ENCODE measurements at places on chromosomes 5 and 9.
A peak's percentile ranks its signal among the peaks of the same experiment; 100 is the strongest.

GRCh38 chr5:153658149-153658548 lies 167.7 kb downstream of the GRIA1 start:
- no peak for DNase-seq

GRCh38 chr5:75042522-75042921 lies 9.8 kb downstream of the GCNT4 start:
- no peak for DNase-seq

DNA sequence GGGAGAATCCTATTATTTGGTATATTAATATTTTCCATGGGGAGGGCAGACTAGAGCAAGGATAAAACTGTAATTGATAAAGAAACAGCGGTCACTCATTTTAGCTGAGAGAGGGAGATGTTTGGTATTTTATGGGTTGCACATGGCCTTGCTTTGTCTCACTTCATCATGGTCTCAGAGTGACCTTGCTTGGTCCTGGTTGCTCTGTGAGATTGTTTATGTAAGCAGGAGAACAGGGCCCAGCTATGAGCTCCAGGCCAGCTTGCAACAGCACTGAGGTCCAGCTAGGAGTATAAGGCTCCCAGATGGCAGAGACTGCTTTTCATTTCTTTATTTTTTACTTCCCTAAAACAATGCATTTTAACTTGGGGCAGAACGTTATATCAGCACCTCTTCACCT lies 50.7 kb downstream of the ZNF622 start:
- no peak for DNase-seq

- DNase-seq = no peak
Measured at GRCh38 chr5:32029261-32029660, 144.9 kb downstream of the GOLPH3 start.

DNA sequence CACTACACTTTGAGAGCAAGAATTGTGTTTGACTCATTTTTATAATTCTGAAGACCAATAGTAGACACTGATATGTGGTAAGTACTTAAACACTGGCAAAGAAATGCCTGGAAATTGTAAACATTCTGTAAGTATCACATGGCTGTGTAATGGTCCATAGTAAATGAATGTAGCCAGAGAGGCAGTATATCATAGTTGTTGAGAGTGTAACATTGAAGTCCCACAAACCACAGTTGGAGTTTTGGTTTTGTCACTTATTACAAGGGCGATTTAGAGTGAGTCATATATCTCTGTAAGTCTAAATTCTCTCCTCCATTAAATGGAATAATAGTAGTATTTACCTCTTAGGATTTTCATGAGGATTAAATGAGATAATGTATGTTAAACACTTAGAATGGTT lies 181.1 kb upstream of the MEF2C start:
- no peak for DNase-seq

DNA sequence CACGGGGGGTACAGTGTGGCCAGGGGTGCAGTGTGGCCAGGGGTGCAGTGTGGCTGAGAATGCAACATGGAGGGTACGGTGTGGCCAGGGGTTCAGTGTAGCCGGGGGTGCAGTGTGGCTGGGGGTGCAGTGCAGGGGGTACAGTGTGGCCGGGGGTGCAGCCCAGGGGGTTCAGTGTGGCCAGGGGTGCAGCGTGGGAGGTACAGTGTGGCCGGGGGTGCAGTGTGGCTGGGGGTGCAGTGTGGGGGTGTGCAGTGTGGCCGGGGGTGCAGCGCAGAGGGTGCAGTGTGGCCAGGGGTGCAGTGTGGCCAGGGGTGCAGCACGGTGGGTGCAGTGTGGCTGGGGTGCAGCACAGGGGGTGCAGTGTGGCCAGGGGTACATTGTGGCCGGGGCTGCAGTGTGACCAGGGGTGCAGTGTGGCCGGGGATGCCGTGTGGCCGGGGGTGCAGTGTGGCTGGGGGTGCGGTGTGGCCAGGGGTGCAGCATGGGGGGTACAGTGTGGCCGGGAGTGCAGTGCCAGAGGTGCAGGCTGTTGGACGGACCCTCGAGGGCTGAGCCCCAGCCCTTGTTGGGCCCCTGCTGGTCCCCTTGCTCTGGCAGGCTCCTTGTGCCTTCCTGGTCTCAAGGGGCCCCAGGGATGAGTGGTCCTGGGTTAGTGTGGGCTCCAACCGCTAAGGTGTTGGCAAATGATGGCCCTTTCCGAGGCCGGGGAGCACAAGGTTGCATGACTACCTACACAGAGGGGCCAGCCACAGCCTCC lies 17.9 kb downstream of the TPPP start:
- no peak for DNase-seq

DNA sequence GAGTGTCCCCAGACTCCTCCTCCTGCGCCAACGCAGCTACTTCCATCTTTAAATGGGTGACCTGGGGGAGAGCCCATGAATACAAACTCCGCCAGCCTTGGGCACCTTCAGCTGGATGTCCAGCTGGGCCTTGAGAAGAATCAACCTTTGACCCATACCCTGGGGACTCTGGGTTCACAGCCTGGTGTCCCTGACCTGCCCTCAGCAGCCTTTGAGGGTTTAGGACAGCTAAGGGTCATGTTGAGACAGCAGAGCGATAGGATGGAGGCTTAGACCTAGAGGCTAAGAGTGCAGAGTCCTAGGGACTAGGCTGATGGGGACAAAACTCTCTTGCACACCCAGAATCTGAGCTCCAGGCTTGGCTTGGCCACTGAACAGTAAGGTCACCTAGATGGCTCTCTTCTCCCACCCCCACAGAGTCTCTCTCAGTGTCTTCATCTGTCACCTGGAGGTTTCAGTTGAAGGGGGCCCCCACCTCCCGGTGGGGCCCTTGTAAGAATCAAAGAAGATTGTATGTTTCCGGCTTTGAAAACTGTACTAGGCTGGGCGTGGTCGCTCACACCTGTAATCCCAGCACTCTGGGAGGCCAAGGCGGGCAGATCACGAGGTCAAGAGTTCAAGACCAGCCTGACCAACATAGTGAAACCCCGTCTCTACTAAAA lies 6.7 kb upstream of the AQP3 start:
- no peak for DNase-seq

GRCh38 chr9:116943970-116944369 lies 256.9 kb downstream of the TRIM32 start:
- DNase-seq = no peak

- DNase-seq = no peak
Measured at GRCh38 chr5:93850311-93850710, 108.9 kb upstream of the POU5F2 start.

DNA sequence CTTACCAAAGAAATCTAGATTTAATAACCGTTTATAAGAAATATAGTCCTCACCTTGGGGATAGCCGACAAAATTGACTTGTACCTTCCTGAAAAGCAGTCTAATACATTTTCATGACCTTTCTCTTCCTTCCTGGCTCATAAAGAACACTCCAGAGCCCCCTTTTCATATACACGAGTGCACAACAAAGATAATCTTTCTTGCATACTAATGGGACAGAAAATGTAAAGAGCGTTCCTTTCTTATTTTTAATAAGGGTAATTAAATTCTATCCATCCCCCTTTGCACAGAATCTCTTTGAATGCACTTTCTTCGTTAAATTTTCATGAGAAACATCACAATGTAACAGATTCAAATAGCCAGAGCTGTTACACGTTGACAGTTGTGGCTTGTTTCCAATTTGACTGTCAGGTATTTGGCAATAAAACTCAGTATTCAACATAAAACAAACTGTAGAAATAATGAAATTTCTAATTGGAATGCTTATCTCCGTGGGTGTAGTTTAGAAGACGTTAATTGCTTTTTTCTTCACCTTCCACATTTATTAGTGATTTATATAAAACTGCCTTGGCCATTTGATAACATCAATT lies 732.3 kb upstream of the DMAC1 start:
- DNase-seq = no peak

DNA sequence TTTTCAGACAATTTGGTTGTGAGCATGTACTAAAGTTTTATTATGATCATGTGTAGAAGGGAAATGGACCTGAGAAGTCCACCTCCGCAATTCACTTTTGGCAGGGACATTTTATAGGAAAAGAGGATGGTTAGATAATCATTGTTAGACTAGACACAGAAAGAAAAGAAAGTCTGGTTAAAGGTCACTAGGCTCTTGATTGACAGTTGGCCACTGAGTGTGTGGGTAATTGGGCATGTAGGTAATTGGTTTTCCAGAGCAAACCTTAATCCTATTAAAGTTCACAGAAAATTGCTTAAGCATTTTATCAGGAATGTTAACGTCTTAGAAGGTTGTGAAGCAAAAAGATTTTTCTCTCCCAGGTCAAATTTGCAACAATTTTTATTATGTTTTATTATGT lies 158.5 kb upstream of the CLINT1 start:
- DNase-seq = no peak

DNA sequence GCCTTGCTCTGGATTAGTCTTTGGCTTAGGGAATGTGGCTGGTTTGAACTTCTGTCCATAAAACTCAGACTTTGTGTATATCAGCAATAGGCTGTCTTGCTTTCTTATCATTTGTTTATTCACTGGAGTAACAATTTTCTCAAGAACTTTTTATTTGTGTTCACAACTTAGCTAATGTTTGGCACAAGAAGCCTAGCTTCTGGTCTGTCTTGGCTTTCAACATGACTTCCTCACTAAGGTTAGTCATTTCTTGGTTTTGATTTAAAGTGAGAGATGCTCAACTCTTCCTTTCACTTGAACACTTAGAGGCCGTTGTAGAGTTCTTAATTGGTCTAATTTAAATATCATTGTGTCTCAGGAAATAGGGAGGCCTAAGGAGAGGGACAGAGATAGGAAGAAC lies 4.9 kb downstream of the FBXO38 start:
- DNase-seq = no peak

- no peak for DNase-seq
Measured at GRCh38 chr5:140565780-140566095, 1.1 kb downstream of the SLC35A4 start.

GRCh38 chr5:14353726-14354474 lies 210.8 kb downstream of the TRIO start:
- DNase-seq = no peak

DNA sequence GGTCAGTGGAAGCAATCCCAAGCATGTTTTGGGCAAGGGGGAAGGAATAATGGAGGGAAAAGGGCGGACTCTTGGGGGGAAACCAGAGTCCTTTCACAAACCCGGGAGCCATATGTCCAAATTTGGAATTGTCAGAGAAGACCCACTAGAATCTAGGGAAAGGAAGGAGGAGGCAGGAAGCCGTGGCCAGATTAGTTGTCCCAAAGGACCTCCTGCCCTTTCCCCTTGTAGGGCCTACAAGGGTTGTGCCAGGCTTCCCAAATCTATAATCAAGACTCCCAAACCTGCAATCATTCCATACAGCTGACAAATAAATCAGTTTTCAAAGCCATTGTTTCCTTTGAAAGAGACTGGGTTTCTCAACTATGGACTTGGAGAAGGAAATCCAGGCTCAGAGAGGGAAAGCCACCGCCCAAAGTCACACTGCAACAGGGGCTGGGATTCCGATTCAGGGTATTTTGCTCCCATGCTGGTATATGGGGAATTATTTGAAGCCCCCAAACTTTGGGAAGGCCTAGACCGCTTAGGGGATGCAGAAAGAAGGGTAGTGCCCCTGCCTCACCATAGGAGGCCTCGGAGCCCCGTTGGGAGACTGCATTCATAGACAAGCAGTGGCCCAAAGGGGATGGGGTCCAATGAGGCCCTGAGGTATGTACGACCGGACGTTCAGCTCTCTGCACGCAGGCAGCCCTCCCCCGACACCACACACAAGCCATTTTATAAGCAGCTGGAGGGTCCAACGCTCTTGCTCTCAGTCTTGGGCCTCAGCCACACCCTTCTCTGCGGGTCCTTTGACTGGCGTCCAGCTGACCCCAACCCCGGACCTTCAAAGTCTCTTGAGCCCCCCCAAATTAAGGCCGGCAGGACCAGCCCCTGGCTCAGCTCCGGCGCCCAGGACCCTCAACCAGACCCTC lies 815 bp downstream of the ANXA6 start:
- no peak for DNase-seq

- peak; percentile 49 for DNase-seq
Measured at GRCh38 chr5:442335-443238, at the start of gene EXOC3. Gene EXOC3 (plus strand): TSS chr5:443176. CDS start chr5:446206, 3,030 bp downstream.

DNA sequence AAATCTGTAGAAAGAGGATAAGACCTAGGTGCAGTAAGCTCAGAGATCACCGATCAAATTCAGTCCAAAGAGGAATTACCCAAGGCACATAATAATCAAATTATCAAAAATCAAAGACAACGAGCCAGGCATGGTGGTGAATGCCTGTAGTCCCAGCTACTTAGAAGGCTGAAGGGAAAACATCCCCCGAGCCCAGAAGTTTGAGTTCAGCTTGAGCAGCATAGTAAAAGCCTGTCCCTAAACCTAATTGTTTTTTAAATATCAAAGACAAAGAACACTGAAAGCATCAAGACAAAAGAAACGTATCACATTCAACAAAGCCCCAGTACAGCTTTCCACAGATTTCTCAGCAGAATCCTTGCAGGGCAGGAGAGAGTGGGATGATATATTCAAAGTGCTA lies 122.9 kb downstream of the CEP120 start:
- no peak for DNase-seq

- DNase-seq = peak; percentile 71
Measured at GRCh38 chr5:102865510-102866236, 110.6 kb downstream of the PAM start.

DNA sequence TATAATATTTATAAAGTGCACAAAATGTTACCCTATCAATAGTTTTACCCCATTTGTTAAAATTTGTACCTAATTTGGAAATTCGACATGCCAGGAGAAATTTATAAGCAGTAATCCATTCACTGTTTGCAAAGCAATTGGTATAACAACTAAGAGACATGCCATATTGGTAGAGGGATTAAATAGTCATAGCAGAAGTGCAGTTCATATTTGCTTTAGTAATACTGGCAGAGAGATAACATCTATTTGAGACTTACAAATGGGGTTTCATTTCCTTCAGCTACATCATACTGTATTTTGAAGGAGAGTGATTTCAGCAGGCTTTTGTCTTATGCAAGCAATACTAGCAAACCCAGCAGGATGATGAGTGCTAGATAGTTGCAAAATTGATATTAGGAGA lies 610.4 kb upstream of the CDH10 start:
- DNase-seq = no peak

GRCh38 chr9:758146-758545 lies 83.4 kb upstream of the DMRT1 start:
- no peak for DNase-seq

GRCh38 chr9:27124151-27124550 lies 15.1 kb downstream of the TEK start:
- DNase-seq = no peak

DNA sequence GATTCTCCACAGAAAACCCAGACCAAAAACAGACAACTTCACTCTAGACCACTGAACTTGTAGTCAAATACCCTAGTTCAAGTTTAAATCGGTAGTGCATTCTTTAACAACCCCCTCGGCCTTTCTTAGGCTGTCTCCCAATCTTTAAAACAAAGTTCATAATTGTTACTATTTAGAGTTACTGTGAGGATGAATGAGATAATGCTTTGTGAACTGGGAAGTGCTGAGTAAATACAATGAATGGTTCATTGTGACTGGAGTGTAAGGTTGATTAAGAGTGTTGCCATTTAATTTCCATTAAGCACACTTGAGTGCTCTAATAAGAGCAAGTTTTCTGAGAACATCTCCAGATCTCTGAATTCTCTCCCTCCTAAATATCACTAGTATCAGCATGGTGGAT lies 228.8 kb upstream of the PIK3R1 start:
- DNase-seq = no peak

GRCh38 chr9:72775570-72775969 lies 177.3 kb downstream of the ALDH1A1 start:
- DNase-seq = no peak

Data from right renal cortex interstitium (tissue), 3 donors.